ENCODE measurements at places on chromosomes 4 and X.
A peak's percentile ranks its signal among the peaks of the same experiment; 100 is the strongest.

DNA sequence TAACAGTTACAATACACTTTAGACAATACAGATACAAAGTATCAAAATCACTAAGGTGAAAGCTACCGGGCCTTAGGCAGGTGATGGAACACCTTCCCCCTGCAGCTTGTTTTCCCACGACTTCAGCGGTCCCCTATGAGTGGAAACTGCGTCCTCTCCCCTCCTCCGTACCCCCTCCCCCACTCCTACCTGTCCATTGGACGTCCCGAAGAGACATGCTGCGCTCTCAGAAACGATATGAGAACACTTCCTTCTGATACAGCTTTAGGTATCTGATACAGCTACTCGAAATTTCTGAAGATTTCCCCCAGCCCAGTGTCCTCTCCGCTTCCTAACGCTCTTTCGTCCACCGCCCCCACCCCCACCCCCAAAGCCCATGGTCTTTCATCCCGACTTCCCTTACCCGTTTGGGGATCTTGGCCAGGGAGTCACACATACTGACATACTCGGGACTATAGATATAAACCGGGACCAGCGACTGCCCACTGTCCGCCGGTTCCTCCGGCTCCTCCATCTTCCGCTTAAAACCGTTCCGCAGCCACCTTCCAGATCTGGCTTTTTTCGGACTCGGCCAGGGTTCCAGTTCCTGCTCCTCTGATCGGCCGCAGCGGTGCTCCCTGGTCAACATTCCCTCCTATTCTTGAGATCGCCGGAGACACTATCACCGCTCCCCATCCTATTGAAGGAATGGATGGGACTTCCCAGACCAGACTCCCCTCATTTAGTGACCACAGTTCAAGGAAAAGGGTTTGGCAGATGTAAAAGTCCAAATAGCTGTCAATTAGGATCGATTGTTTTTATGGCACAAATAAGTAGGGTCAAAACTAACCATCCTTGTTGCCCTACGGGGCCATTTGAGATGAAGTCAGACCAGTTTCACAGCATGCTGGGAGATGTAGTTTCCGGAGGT is at the start of gene HDAC8:
Gene HDAC8, minus strand, starts transcription at position 596 of the 910 bp plus-strand sequence. Its CDS starts 82 bp downstream, at position 514.
- peak; percentile 28 for DNase-seq

DNA sequence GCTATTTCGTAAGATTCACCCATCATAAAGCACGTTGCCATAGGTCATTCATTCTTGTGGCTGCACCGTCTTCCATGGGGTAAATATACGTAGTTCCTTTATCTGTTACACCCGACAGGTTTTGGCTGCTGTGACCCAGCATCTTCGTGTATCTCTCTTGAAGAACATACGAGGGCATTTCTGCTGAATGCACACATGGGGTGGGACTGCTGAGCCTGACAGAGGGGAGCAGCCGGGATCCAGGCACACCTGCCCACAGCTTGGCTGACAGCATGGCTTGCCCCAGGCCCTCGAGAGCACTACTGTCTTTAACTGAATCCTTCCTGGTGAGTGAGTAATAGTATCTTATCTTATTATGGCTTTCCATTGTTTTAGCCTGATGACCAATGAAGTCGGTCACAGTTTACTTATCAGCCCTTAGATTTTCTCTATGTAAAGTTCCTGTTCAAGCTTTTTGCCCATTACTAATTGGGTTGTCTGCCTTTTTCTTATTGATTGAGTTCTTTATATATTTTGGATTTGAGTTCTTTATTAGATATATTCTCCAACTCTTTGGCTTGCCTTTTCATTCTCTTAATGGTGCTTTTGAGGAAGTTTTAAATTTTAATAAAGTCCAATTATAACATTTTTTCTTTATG is 45.0 kb upstream of the MXD4 start:
- DNase-seq = no peak

DNA sequence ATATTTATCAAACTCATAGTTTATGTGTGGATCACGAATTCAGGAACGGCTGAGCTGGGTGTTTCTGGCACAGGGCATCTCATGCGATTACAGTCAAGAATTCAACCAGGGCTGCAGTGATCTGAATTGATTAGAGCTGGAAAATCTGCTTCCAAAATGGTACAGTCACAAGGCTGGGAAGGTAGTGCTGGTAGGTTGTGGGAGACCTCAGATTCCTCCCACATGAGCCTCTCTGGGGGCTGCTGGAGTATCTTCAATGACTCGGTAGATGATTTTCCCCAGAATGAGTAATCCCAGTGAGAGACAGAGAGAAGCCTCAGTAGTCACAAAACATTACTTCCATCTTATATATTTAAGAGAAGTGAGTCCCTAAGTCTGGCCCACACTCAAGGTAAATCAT is 36.2 kb upstream of the PRDX4 start:
- no peak for DNase-seq

GRCh38 chrX:138865093-138865649 is 153.7 kb upstream of the FGF13 start:
- no peak for DNase-seq
